Heart right ventricle (tissue), 16 donors: ENCODE measurements at places on chromosomes 6 and 20. TPM values are rescaled to one million over a fixed set of nuclear protein-coding genes. Genes with fewer than 3 reads are reported as not detected.

Gene SLC17A1
- polyA plus RNA-seq: not detected

Gene GSTA2
- not detected for polyA plus RNA-seq

Gene TFAP2C
- polyA plus RNA-seq: 0.07 TPM

Gene PRRT1
- polyA plus RNA-seq: 1.1 TPM

Gene HNF4A
- under 0.01 TPM for polyA plus RNA-seq

Gene ULBP2
- polyA plus RNA-seq: 2.7 TPM

Gene RTF2
- polyA plus RNA-seq: 29.1 TPM

Gene AFG1L
- polyA plus RNA-seq: 4.3 TPM

Gene OR2H1
- polyA plus RNA-seq: not detected

Gene SALL4
- polyA plus RNA-seq: 0.22 TPM

Gene HLA-DRB1
- polyA plus RNA-seq: 83.7 TPM

Gene HRH3
- not detected for polyA plus RNA-seq

Gene TRIM38
- polyA plus RNA-seq: 1.3 TPM

Gene CLPSL1
- not detected for polyA plus RNA-seq

Gene ID4
- 9.6 TPM for polyA plus RNA-seq

Gene RBBP8NL
- polyA plus RNA-seq: not detected

Gene PAX1
- not detected for polyA plus RNA-seq

Gene NOTCH4
- 33.0 TPM for polyA plus RNA-seq

Gene FRS3
- 8.0 TPM for polyA plus RNA-seq

DNA sequence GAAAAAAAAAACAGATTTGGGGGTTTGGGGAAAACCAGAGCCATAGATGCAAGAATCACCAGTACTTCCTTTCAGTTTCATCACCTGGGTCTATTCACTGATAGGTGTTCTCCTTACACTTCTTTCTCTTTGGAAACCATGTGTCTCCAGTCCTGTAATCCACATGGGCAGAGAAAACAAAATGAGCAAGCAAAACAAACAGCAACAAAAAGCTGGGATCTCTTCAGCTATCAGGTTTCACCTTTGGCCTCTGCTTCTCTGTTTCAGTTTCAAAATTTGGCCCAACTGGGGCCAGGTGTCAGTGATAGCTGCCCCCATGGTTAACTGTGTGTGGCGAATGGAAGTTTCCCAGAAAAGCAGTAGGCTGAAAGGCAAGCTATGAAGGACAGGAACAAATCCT, 220.0 kb upstream of the THBS2 start:
- DNase-seq: no peak

- DNase-seq: no peak
Measured at GRCh38 chr20:19712721-19713260, 45.3 kb upstream of the RIN2 start.

DNA sequence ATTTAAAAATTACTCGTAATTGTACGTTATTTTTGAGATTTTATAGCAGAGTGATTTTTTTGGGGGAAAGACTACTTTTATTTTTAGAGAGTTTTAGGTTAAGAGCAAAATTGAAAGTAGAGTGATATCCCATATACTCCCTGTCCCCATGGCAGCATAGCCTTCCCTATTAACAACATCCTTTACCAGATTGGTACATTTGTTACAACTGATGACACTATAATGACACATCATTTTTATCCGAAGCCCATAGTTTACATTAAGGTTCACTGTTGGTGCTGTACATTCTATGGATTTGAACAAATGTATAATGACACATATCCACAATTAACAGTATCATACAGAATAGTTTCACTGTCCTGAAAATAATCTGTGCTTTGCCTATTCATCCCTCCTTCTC, 1126.4 kb upstream of the CITED2 start:
- DNase-seq: no peak

GRCh38 chr6:5248302-5249098, 12.2 kb downstream of the LYRM4 start:
- no peak for DNase-seq

GRCh38 chr20:17579369-17580039, 9.6 kb downstream of the DSTN start:
- DNase-seq: no peak

GRCh38 chr6:41717392-41717736, 18.0 kb downstream of the TFEB start:
- no peak for DNase-seq

- DNase-seq: peak; percentile 60
Measured at GRCh38 chr6:87729965-87730719, 28.1 kb upstream of the AKIRIN2 start.

DNA sequence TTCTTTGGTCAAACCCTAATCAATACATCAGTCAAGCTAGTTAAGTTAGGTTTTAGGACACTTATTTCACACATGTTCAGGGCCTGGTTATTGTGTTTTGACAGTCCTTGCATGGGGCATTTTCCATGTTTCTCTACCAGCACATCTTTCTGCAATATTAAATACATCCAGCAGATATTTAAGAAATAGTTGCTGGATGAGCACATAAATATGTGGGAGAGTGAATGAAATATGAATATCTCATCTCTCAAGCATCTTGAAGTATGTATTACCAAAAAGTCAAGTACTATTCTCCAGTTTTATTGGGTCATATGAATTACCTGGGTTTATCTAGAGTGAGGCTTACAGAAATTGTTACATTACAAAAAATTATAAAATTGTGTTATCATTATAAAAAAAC, 621.9 kb upstream of the GJE1 start:
- DNase-seq: no peak

DNA sequence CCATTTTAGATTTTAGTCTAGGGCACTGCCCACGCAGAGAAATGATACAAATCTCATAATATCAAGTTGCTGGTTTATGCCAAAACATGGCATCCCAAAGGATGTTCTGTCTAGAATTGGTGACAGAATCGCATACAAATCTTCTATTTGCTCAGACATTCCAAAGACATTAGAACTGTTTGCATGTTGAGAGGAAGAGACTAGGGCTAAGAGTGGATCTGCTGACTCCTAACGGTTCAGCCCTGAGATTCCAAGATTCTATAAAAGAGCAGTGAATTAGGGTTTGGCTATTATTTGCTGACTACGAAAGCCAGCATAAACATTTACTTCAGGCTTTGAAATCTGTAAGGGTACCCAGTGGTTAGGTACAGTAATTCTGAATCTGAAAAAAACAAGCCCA, 3.6 kb downstream of the EPB41L2 start:
- DNase-seq: no peak

DNA sequence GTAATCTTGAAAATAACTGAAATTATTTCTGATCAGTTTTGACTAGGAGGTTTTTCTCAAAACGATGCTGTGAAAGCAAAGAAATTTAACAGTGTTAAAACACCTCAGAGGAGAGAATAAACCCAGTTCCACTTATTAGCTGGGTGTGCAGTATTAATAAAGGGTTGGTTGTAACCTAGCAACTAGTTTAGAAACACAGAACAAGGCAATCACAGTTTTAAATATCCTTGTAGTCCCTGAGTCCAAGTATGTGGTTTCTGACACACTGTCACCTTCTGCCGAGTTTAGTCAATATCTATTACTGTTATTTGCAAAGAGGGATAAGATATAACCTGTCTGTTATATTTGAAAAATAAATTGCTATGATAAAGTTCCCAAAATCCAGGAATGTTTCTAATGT, 70.2 kb upstream of the INSM1 start:
- no peak for DNase-seq

GRCh38 chr6:41694815-41695526, 40.4 kb downstream of the TFEB start:
- no peak for DNase-seq

DNA sequence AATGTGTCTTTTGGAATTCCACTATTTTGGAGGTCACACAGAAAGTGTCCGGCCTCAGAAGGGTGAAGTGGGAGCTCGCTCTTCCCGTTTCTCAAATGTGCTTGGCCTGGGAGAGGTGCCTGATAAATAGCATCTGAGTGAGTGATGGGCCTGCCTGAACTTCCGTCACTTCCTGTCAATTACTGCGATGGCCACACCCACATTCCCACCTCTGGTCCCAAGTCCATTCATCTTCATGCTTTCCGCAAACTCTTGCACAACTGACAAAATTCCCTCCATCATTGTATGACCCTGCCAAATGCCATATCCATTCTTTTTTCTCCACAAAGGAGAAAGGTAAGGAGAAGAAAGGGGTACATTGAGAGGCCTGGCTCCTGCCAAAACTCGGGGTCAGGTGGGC, 169.0 kb downstream of the QKI start:
- DNase-seq: no peak

- no peak for DNase-seq
Measured at GRCh38 chr6:101760843-101761621, 367.5 kb downstream of the GRIK2 start.

GRCh38 chr20:59958626-59959025, 403 bp downstream of the CDH26 start:
- DNase-seq: no peak

GRCh38 chr6:117110737-117111136, 154.6 kb upstream of the VGLL2 start:
- no peak for DNase-seq

- no peak for DNase-seq
Measured at GRCh38 chr20:63140514-63141433, 75.2 kb downstream of the YTHDF1 start.

- no peak for DNase-seq
Measured at GRCh38 chr6:156976216-156977127, 199.3 kb downstream of the ARID1B start.

- no peak for DNase-seq
Measured at GRCh38 chr20:43911066-43911465, 3.6 kb upstream of the TOX2 start.

DNA sequence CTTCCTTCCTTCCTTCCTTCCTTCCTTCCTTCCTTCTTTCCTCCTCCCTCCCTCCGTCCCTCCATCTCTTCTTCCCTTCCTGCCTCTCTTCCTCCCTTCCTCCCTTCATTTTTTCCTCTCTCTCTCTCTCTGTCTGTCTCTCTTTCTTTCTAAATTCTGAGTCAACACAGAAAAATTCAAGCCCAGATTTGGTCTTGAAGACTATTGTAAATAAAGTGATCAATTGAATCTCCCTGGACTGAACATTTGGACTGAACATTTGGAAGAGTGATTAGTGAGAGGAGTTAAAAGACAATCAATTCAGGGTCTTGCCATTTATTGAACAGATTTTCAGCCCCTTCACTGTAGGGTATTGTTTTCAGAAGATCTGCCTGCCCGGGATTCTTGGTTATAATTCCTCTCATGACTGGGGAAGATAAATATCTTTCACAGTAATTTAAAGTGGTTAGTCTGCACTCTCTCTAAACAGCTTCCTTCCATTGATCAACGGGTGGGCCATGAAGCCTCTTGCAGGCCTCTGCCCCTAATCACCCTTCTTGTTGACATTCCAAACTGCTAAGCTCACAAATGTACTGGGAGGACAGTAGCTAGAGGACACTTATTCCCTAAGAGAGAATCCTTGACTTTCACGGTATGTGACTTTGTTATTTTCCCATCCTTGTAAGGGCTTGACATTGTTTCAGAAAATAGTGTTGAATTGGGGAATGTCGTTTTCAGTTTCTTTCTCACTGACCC, 101.7 kb upstream of the BMP2 start:
- DNase-seq: no peak

GRCh38 chr6:33297956-33298772, 578 bp downstream of the RGL2 start:
- peak; percentile 84 for DNase-seq

GRCh38 chr20:24378661-24379483, 90.6 kb upstream of the SYNDIG1 start:
- DNase-seq: no peak

DNA sequence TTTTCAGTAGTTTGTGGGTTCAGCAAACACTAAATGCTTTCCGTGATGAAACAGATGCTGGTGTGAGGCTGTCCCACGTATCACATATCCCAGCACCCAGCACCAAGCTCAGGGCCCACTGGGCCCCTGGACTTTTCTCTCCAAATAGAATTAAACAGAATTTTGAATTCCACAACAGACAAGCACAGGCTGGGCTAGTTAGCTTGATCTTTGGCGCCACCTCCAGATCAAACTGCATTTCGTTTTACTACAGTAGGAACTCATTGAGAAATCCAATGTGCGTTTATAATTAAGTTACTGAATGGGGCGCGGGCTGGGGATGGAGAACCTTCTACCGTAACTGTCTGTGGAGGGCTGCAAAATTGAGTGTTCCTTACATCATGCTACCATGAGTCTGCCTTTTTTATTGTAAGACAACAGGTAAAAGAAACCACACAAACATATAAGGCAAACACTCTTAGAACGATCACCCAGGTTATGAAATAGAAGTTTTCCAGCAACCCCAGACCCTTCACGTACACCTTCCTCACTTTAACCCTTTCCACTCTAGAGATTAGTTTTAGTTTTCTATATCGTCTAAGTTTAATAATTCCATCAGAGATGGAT, 107.8 kb downstream of the ZFP64 start:
- DNase-seq: peak; percentile 48

GRCh38 chr20:33709398-33709797, 10.7 kb downstream of the PXMP4 start:
- no peak for DNase-seq

- DNase-seq: no peak
Measured at GRCh38 chr6:3608159-3608558, 143.4 kb downstream of the PXDC1 start.

- DNase-seq: no peak
Measured at GRCh38 chr6:54959820-54960219, 113.2 kb downstream of the FAM83B start.

DNA sequence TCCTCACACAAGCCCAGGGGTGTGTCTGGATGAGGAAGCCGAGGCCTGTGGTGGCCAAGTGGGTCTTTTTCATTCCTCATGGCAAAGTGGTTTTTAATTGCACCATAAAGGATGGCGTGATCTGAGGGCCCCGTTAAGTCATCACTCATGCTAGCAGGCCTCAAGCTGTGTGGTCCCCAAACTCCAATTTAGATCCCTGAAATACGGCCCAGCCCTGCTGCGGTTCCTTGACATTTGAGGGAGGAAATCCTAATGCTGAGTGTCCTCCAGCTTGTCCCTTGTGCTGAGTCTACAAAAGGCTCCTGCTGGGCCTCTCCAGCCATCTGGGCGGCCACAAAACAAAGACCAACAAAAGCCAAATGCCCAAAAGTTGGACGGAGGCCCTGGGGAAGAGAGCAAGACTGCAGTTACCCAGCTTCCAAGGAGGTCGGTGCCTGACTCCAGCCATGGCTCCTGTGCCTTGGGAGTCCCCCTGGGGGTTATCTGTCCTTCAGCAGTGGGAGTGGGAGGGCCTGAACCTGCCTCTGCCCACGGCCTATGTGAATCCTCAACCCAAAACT, 162.3 kb upstream of the PDE10A start:
- DNase-seq: no peak

DNA sequence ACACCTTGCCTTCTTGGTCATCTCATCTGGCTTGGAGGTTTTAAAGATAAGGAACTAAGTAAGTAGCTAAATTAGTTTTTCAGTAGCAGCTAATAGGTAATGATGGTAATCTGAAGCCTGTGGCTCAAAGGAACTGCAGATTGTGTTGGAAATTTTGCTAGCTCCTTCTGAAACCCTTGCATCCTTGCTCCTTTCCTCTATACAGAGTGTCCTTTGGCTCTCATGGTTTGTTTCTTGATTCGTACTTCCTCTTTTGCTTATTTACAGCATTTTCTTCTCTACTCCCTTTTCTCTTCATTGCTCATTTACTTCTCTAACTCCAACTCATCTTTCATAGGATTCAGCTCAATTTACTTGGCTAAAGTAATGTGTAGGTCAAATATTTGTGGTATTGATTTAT, 19.0 kb downstream of the LRRC1 start:
- no peak for DNase-seq
